Motor neuron (in vitro differentiated cells): ENCODE measurements at places on chromosomes 5 and 9. TPM values are rescaled to one million over a fixed set of nuclear protein-coding genes. Genes with fewer than 3 reads are reported as not detected.
A peak's percentile ranks its signal among the peaks of the same experiment; 100 is the strongest.

DNA sequence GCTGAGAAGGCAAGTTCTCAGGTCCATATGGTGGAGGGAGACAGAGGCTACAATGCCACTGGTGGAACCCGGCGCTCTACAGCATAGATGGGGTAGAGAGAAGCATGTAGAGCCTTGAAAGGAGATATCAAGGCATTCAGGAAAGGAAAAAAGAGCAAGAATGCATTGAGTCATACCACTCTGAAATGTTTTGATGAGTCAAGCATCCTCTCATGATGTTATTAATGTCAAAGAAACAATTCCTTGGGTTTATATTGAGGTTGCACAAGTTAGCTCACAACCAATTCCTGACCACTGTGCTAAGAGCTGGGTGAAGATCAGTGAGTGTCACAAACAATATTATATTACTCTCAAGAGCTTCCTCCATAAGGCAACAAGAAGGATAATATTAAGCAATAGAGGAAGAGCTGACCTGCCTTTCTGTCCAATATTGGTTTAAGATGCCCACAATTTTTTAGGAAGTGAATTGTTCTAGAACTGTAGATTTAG lies 178.0 kb downstream of the RFK start:
- ATAC-seq, result peak; percentile 80

ESM1 gene
- total RNA-seq, result 0.09 and 0.44 TPM in 2 replicates

- no peak for ATAC-seq
These were observed 694 bp upstream of the UAP1L1 start for GRCh38 chr9:137076636-137077009.

DNA sequence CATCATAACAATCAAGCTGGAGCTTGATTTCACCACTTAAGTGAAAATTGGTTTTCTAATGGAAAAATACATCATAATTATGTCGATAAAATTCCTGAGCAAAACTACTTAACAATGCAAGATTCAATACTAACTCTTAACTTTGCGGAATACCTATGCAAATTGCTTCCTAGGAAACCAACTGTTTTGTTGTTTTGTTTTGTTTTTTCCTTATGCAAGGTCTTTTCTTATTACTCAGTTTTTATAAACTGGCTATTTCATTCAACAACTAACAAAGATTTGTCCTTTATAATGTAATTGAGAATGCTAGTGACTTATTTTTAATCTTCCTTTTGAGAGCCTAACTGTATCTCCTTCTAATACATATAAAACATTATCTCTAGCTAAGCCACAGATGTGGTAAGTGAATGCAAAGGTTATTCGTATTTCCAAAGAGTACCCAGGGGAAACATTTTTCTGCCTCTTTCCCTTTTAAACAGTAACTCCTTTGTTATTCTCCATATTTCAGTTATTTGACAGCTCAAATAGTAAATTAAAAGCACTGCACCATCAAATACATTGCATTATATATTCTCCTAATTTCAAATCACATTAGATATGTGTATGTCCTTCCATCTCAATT lies 609.4 kb downstream of the SLCO4C1 start:
- peak; percentile 48 for ATAC-seq

COL5A1 gene
- 4.3 TPM in 2 replicates for total RNA-seq

GRCh38 chr5:124825250-124825982 lies 79.0 kb upstream of the ZNF608 start:
- no peak for ATAC-seq

CHSY3 gene
- total RNA-seq, result 0.73 and 1.0 TPM in 2 replicates

GLRA1 gene
- 8.6 and 13.2 TPM in 2 replicates for total RNA-seq

TMEM252 gene
- not detected in 2 replicates for total RNA-seq

DEPDC1B gene
- total RNA-seq, result 11.4 and 12.3 TPM in 2 replicates
